Right renal pelvis (tissue), 4 donors: ENCODE measurements at places on chromosomes 12 and 14. TPM values are rescaled to one million over a fixed set of nuclear protein-coding genes. Genes with fewer than 3 reads are reported as not detected.

The GALNT9 gene
- 8.3 TPM for polyA plus RNA-seq

The NELL2 gene
- 22.6 TPM for polyA plus RNA-seq

The LPAR5 gene
- polyA plus RNA-seq: 1.8 TPM

The ALX1 gene
- 54.4 TPM for polyA plus RNA-seq

The GPR65 gene
- 0.58 TPM for polyA plus RNA-seq

The OLR1 gene
- 1.4 TPM for polyA plus RNA-seq

The CEBPE gene
- 0.32 TPM for polyA plus RNA-seq

The CD4 gene
- polyA plus RNA-seq: 31.7 TPM

DNA sequence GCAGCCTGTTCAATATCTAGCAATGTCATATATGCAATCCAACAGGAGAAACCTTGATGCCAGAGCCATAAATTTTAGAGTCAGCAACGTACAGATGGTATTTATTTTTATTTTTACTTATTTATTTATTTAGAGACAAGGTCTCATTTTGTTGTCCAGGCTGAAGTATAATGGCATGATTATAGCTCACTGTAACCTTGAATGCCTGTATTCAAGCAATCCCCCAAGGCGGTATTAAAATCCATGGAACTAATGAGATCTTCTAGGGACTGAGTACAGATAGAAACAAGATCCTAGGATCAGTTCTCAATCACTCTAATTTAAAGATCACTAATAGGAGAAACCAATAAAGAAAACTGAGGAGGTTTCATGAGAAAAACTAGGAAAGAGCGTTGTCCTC is 89.3 kb downstream of the SLCO1B1 start:
- no peak for DNase-seq

DNA sequence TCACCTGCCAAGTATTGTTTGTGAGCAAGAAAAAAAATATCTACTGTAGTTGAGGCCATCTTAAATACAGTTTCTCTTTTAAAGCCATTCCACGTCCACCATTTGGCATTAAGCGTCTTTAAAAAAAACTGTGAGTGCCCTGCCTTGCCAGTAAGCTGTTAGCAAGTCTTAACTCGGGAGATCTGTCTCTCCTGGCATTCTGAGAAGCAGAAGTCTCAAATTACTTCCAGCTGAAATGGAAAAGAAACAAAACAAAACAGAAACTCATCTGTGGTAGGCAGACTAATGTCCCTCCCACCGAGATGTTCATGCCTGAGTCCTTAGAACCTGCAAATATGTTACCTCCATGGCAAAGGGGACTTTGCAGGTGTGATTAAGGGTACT is 126.2 kb downstream of the CRADD start:
- no peak for DNase-seq

DNA sequence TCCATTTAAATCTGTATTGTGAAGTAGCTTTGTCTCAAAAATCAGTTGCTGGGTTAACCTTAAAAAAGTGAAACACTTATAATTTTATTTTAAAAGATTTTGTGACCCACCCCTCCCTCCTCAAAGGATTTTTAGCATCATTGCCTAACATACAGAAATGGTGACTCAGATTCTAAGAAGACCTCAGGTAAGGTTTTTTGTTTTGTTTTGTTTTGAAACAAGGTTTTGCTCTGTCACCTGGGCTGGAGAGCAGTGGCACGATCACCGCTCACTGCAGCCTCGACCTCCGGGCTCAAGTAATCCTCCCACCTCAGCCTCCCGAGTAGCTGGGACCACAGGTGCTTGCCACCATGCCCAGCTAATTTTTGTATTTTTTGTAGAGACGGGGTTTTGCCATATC is 74.2 kb downstream of the GNS start:
- DNase-seq: no peak

DNA sequence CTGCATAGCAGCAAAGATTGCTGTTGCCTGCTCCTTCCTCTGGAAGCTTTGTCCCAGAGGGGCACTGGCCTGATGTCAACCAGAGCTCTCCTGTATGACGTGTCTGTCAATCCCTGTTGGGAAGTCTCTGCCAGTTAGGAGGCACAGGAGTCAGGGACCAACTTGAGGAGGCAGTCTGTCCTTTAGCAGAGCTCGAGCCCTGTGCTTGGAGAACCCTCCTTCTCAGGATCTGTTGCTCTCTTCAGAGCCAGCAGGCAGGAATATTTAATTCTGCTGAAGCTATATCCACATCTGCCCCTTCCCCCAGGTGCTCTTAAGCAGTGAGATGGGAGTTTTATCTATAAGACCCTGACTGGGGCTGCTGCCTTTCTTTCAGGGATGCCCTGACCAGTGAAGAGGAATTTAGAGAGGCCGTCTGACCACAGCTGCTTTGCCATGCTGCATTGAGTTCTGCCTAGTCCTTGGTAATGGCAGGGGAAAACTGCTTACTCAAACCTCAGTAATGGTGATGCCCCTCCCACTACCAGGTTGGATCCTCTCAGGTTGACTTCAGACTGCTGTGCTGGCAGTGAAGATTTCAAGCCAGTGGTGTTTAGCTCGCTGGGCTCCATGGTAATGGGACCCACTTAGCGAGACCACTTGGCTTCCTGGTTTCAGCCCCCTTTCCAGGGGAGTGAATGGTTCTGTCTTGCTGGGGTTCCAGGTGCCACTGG is 218.6 kb upstream of the SLC38A2 start:
- DNase-seq: no peak

- no peak for DNase-seq
These were observed 144.2 kb downstream of the C12orf75 start for GRCh38 chr12:105474672-105475071.

GRCh38 chr12:20142316-20142715 is 226.0 kb upstream of the PDE3A start:
- DNase-seq: no peak

DNA sequence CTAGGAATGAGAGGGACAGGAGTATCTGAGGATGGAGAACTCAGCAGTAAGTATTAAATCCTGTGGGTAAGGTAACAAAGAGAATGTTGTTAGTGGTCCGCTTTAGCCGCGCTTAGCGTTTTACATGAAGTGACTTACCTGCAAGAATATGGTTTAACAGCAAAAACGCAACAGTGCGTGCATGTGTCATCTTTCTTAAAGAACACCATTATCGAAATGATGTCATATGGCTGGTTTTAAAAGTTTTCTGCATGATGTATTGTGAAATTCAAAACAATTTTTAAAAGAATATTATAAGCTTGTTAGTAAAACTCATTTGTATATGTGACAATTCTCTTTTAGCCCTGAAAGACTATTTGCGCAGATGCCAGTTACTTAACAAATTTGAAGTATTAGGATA is 1.7 kb downstream of the LEMD3 start:
- DNase-seq: peak; percentile 3

GRCh38 chr12:54409267-54409666 is 9.8 kb downstream of the ITGA5 start:
- DNase-seq: no peak

DNA sequence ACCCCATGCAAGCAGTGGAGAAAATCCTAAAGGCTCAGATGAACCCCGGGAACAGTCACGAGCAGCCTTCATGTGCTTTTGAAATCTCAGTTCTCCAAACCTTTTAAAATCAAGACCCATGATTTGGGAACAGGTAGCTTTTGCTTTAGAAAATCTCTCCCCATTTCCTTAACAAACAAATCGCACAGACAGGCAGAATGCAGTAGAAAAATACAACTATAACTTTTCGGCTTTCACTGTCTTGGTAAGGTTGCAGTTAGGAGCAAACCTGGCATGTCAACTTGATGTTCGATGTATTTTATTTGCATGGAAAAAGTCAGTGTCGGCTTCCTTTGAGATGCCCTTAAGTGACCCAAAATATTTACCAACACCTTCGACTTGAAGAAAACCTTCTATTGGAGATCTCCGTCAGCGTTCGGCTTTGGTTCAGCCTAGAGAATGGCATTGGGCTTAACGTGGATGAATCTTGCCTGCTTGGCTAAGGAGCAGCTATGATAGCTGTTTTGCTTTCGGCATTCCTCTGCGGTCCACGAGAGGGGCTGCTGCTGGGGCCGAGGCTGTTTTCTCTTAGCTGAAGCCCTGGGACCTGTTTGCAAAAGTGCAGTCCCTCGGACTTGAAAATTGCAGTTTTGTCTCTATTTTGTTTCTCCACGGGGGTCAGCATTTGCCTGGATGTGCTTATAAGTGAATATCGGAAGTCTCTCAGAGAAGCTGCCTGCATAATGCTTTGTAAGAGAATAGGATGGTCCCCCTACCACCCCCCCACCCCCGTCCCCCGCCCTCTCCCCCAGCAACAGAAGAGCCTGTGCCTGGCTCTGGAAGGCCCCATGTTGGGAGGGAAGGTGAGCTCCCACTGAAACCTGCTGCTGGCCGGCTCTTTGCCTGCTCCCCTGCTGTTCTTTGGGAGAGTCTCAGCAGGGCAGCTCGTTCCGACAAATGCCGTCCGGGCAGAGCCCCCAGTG is 122.8 kb downstream of the AACS start:
- no peak for DNase-seq

- DNase-seq: no peak
These were observed 13.1 kb downstream of the TEDC1 start for GRCh38 chr14:105503935-105504692.

- DNase-seq: no peak
These were observed 41.9 kb downstream of the PSMA6 start for GRCh38 chr14:35333797-35334743.

- DNase-seq: no peak
These were observed 6.8 kb downstream of the PLEKHG3 start for GRCh38 chr14:64711039-64711438.

GRCh38 chr12:89156862-89157262 is 195.4 kb downstream of the DUSP6 start:
- no peak for DNase-seq
